Esophagus muscularis mucosa (tissue), 4 donors: ENCODE measurements at places on chromosomes 4 and X. TPM values are rescaled to one million over a fixed set of nuclear protein-coding genes. Genes with fewer than 3 reads are reported as not detected.

The SPP1 gene
- 18.9 TPM for total RNA-seq

The PF4V1 gene
- total RNA-seq: not detected

The CDX4 gene
- not detected for total RNA-seq

- no peak for DNase-seq
These were observed 215.5 kb downstream of the APBB2 start for GRCh38 chr4:40998675-40999358.

- no peak for DNase-seq
These were observed 2.2 kb downstream of the PCDH10 start for GRCh38 chr4:133151341-133151690.

- no peak for DNase-seq
These were observed 32.8 kb downstream of the MGARP start for GRCh38 chr4:139247241-139247640.

DNA sequence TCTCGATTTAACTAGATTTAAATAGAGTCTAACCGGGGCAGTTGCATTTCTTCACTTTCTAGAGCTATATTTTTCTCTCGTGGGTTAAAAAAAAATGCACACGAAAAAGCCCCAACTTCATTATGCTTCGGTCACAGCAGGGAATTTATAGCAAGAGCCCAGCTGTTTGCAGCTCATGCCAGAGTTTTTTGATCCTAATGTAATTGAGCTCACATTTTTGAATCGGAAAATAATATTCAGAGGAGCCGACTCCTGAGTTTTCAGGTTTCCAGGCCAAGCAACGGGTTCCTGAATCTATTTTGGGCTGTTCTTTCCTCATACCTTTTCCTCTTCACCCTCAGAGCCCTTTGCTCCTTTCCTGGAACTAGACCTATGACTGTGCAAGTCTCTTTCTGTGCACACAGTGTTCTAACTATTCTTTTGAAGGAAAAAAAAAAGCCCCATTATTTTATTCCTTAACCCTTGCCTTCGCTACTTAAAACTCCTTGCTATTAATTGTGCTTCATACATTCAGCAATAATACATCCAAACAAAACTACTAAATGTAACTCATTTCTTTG, 27.5 kb upstream of the ESX1 start:
- no peak for DNase-seq

DNA sequence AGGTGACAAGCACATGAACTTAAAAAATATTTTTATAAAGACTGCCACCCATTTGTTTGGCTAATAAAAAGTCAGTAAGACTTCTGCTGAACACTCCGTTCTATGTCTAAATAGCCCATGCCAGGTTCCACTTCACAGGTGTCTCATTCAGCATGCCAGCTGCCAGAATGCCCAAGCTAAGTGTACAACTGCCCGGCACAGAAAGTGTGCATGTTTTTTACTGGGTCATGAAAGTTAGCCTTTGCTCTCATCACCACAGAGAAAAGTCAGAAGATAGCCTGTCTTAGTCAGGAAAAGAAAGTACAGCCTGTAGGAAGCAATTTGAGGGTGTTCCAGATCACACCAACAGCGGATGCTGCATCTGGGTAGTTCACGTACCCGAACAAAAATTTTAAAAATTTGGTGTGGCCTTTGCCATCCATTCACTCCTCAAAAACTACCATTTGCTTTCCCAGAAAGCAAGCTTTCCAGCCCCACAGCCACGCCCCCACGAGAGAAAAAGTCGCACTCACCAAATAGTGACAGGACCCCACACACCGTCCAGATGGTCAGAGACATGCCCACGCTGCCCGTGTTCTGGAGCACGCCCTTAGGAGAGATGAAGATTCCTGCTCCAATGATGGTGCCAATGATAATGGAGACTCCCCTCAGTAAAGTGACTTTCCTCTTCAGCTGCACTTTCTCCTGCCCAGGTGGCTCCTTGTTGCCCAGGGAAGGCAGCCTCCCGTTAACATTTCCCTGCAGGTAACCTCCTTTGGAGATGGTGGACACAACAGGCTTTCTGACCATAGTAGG, 671 bp downstream of the SLC7A11 start:
- DNase-seq: no peak
